COR-L47 (cell line): ENCODE measurements at places on chromosomes 2 and 18.
A peak's percentile ranks its signal among the peaks of the same experiment; 100 is the strongest.

- DNase-seq, result no peak
Measured at GRCh38 chr2:56515399-56515798, 331.6 kb downstream of the CCDC85A start.

DNA sequence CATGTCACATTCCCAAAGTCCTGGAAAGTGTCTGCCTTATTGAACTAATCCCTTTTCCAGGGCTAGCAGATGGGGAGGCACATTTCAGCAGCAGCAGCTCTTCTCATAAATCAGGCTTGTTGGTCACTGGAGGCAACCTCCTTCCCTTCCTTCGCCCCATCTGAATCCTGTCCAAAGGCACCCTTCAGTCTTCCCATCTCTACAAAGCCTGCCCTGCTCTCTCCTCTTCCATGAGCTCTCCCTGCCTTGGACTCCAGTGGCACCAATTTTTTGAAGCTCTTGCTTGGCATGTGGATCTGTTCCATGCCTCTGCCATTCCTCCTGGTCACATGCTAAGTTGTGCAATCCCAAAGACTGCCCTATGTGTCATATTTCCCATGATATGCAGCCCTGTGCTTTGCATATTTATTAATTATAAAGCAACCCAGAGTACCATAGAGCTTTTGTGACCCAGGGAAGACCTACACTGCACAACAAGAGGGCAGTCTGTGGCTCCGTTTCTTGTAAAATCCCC, 70.3 kb downstream of the ANTXR1 start:
- no peak for DNase-seq

- no peak for DNase-seq
Measured at GRCh38 chr18:79510731-79511241, 115.1 kb downstream of the NFATC1 start.

- no peak for DNase-seq
Measured at GRCh38 chr2:221197225-221197856, 374.8 kb downstream of the EPHA4 start.

DNA sequence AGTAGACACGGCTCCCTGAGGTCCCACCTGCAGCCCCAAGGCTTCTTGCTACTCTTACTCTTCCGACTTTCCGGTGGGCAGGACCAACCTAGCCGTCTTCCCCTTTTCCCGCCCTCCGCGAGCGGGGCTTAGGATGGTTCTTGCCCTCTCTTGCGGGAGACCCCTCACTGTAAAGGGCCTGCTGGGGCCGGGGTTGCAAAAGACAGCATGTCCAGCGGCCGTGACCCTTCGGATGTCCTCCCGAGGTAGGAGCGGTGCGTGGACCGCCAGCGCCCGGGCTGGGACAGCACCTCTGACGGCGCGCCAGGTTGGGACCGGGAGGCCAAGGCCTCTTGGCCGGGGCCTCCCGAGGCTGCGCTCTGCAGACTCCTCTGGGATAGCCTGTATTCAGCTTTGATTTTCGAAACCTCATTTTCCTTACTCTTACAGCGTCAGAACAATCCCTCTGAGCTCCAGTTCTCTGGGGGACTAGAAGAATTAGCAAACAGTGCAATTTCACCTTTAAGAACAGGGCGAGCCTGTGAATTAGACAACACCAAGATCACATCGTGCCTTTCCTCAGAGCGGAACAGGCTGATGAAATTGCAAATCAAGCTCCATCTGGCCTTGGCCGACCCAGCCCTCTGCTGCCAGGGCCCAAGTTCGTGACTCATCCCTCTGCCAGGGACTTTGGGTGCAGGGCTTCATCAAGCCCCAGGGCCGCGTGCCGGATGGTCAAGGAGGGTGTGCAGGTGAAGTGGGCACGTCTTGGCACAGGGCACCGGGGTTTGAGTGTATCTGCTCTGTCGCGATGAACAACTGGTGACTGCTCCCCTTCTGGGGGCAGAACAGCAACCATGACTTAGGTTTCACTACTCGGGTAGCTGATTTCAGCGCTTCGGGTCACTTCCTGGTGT, 777 bp downstream of the MOCOS start:
- no peak for DNase-seq

DNA sequence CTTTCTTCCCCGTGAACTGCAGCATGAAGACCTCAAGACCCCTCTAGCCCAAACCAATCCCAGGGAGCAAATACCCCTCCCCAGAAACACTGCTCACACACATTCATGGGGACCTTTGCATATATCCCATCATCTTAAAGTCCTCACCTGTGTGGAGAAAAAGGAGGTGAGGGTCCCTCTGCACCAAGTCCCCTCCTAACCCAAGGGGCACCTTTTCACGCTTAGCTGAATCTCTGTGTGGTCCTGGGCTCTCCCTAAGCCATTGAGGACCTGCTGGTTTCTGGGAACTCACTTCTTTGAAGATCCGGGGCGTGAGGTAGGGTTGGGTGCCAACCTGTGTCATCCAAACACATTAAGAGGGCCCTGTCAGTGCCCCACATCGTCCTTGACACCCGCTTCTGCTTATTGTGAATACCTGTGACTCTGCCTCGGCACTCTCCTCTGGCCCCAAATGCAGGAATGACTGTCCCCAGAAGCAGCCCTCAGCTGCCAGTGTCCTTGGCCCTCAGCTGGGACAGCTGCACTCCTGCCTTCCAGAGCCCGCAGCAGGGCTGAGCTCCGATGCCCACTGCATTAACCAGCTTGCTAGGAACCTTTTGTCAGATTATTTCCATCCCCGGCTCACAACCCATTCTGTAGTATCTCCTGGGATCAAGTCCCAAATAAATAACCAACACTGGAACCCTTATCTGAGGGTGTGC, 41.3 kb upstream of the ITM2C start:
- DNase-seq, result no peak

GRCh38 chr2:3959372-3959771, 256.0 kb downstream of the DCDC2C start:
- peak; percentile 81 for DNase-seq

DNA sequence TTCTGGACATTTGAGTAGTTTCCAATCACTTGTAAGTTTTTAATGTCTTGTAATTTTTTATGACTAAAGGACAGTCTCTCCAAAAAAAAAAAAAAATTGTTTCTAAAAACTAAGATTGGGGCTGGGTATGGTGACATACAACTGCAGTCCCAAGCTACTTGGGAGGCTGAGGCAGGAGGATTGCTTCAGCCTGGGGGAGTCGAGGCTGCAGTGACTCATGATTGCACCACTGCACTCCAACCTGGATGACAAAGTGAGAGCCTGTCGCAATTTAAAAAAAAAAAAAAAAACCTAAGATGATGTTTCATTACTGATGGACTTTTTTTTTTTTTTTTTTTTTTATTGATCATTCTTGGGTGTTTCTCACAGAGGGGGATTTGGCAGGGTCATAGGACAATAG, 34.4 kb upstream of the PKDCC start:
- no peak for DNase-seq

- peak; percentile 27 for DNase-seq
Measured at GRCh38 chr18:23200756-23201155, 65.5 kb downstream of the CABLES1 start.

- no peak for DNase-seq
Measured at GRCh38 chr18:64872710-64873458, 724.0 kb upstream of the LINC00305 start.

DNA sequence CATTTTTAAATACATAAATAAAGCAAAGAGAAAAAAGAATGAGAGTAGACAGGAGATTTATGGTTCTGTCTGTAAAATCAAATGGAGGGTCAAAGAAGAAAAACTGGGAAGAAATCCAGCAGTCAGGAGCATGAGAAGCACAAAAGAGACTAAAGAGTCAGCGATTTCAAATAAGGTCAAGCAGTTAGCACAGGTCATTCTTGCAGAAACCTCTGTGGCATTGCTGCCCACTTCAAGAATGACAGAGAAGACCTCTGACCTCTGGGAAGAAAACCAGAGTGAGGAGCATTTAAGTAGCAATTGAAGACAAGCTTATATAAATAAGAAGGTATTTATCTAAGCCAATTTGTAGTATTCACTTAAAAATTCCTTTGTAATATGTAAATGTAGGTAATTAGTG, 172.0 kb upstream of the SPOPL start:
- no peak for DNase-seq

- DNase-seq, result no peak
Measured at GRCh38 chr2:190618030-190618429, 30.9 kb upstream of the NAB1 start.

GRCh38 chr2:182915369-182916326, 49.2 kb upstream of the FRZB start:
- DNase-seq, result no peak

- no peak for DNase-seq
Measured at GRCh38 chr2:211367293-211367692, 810.9 kb downstream of the CPS1 start.

DNA sequence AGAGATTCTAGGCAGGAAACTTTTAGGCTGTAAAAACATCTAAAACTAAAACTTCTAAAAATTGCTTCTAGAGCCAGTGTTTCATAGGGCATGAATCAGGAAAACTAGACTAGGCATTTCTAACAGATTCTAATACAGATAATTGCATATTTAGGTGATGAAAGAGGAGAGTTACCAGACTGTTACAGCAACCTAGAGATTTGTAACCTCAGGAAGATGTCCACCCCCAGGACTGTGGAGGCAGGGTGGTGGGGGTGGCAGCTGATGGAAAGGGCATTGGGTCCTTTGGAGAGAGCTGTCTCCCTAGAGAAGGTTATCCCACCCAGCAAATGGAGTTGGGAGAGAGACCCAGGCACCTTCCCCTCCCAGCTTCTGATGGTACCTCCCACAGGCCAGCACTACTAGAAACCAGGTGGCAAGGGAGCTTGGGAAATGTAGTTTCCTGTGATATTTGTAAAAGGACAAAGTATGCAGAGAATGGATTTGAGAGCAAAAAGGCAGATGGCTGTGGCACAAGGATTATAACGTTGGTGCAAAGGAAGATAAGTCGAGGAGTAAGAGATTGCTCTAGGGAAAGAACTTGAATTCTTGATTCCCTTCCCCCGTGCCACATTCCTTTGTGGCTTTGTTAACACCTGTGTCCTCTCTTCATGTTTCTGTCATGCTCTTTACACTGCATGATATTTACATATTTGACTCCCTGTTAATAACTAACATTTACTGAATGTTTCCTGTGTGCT, 75.6 kb upstream of the MGAT5 start:
- DNase-seq, result no peak

DNA sequence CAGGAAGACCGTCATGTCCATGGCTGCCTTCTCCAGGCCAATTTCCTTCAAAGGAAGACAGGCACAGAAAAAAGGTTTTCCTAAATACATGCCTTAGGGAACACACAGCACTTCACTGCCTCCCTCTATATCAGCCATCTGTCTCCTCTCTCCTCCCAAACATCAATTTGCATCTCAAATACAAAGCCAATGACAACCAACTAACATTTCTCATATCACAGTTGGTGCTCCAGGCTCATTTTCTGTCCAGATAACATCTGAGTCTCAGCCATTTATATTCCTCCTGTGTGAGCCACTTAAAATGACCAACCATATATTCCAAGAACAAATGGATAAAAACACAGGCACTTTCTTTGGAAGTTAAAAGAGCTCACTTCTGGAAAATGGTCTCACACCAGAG, 62.5 kb upstream of the ACAA2 start:
- DNase-seq, result no peak

DNA sequence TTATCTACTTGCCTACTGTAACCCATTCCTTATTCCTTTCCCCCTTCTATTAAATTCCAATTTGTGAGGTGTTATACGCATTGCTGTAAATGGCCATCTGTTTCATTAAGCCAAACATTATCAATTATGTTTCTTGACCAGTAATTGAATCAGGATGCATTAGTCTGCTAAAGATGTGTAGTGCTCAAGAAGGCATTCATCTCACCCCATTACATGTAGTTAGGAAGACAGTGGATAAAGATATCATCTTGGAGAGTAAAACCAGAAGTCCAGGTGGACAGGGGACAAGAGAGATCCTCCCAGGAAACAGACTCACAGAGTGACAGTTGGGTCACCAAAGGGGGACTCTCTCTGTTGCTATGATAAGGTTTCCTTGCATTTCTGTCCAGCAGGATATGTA, 73.3 kb upstream of the FAM98A start:
- DNase-seq, result no peak

DNA sequence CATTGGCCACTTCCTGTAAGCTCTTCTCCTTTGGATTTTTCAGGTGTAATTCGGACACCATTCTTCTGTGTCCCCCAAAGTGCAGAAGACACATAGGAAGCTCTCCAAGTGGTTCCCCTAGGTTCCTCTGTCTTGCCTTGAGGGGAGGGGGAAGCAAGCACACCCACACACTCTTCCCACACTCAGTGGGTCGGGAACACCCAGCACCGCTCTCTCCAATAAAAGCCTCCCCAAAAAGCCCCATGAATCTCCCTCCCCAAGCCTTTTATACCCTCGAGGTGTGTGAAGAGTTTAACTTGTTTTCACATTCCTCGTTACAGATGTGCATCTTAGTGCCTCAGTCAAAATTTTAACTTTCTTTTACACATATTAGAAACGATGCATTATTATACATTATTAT, 9.9 kb upstream of the TMEM237 start:
- DNase-seq, result no peak

GRCh38 chr2:135840601-135841000, 3.6 kb upstream of the LCT start:
- DNase-seq, result no peak

DNA sequence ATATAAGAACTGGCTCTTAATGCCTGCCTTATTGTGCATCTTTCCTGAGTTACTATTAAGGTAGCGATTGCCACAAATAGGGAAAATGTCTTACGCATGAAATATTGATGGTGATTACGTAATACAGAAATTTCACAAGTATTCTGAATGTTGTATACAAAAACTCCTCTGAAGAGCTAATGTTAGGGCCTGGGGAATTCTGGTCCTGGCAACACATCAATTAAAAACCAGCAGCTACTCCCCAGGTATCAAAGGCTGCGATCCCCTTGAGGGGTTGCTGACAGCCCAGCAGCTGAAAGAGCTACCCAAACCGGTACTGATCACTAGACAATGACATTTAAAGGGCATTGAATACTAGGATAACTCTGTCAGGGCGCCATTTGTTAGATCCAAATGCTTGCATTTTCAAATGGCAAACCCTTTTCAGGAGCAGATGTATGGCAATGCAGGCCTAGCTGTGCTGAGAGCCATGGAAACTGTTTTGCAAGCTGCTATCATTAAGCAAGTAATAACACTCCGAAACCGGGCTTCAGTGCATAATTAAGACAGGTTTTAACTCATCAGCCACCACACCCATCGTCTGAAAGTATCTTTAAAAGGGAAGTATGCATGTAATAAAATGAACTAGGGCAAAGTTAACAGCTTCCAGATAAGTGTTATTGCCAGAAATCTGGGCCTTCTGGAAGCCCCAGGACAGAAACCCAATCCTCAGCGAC, 78.4 kb downstream of the CLHC1 start:
- DNase-seq, result no peak

GRCh38 chr2:226969417-226970080, 133.7 kb downstream of the RHBDD1 start:
- DNase-seq, result no peak

- DNase-seq, result no peak
Measured at GRCh38 chr2:218046238-218046637, 22.8 kb upstream of the RUFY4 start.

GRCh38 chr2:164745012-164745797, 96.4 kb downstream of the COBLL1 start:
- no peak for DNase-seq
